ENCODE measurements at places on chromosomes 16 and 17. TPM values are rescaled to one million over a fixed set of nuclear protein-coding genes. Genes with fewer than 3 reads are reported as not detected.

PRKAR1A gene
- 88.8 TPM for total RNA-seq

SPATA32 gene
- total RNA-seq, result 0.20 TPM

KRT37 gene
- not detected for total RNA-seq

ADAMTS18 gene
- total RNA-seq, result not detected

OTOA gene
- not detected for total RNA-seq

SNX20 gene
- 26.6 TPM for total RNA-seq

CPHXL2 gene
- not detected for total RNA-seq

RAI1 gene
- 19.3 TPM for total RNA-seq

TUBG1 gene
- total RNA-seq, result 7.3 TPM

DNA sequence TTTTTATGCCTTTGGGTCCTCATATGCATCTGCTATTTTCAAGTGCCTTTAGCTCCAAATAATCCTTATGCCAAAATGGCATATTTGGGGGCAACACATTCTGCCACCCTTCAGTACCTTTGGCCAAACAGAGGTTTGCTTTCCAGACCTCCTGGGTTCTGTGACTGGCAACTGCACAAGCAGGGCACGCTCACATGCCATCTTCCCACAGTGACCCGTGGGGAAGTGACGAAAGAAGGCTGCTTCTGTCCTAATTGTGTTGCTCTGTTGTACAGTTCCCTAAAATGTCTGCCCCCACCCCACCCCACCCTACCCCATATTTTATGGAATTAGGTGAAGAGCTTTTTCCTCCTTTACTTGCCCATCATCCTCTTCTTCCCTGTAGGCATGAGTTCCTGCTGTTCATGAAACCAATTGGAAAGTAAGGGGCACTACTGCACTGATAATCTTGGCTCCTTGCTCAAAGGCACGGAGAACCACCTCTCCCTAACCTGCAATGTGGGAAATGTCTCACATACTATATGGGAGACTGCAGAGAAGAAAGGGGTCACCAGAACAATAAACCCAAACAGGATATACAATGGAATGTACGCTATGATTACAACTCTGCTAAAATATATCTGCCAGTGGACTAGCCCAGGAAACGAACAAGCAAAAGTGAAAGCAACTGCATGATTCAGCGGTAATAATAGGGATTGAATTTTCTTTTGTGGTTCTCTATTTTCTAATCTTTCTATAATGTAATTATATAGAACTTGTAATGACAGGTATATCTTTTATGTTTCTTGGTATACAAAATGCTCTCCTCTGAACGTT is 3.3 kb upstream of the SLFN12L start:
- DNase-seq, result peak; percentile 26

GRCh38 chr17:42517516-42517915 is 18.5 kb upstream of the NAGLU start:
- DNase-seq, result peak; percentile 84

DNA sequence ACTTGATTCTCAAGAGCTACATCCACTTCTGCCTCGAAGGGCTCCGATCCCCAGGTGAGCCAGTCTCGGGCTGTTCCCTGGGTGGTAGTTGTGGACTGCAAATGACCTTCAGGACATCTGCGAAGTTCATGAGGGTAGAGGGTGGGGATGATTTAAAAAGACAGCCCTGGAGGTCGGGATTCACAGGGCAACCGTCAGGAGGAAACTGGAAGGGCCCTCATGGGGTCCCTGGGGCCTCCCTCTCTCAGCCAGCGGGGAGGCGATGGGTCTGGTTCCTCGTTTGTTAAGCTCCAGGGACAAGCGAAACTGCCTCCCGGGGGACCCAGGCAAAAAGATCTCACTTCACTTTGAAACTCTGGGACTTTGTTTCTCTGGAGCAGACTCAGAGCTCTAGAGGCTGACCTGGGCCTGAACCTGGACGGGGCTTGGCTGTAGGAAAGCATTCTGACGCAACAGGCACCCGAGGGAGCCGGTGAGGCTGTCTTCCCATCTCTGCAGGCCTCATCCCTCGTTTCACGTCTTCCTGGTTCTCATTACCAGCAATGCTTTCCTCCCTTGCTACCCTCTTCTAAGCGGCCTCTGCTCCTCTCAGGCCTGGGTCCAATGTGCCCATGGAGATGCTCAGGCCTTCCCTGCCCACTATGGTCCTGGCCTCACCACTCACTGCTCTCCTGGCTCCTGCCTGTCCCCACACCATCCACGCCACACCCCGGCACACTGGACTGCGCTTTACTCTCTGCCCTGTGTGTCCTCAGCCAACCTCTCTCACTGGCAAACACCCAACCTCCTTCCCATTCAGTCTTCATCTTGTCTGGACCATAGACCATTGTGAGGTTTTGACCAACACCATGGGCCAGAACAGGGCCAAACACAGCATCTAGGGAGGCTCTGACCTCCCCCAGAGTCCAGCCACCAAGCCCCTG is 214.2 kb upstream of the TNRC6C start:
- no peak for DNase-seq

- peak; percentile 48 for DNase-seq
Measured at GRCh38 chr17:79915850-79916430, 76.7 kb upstream of the CBX4 start.

DNA sequence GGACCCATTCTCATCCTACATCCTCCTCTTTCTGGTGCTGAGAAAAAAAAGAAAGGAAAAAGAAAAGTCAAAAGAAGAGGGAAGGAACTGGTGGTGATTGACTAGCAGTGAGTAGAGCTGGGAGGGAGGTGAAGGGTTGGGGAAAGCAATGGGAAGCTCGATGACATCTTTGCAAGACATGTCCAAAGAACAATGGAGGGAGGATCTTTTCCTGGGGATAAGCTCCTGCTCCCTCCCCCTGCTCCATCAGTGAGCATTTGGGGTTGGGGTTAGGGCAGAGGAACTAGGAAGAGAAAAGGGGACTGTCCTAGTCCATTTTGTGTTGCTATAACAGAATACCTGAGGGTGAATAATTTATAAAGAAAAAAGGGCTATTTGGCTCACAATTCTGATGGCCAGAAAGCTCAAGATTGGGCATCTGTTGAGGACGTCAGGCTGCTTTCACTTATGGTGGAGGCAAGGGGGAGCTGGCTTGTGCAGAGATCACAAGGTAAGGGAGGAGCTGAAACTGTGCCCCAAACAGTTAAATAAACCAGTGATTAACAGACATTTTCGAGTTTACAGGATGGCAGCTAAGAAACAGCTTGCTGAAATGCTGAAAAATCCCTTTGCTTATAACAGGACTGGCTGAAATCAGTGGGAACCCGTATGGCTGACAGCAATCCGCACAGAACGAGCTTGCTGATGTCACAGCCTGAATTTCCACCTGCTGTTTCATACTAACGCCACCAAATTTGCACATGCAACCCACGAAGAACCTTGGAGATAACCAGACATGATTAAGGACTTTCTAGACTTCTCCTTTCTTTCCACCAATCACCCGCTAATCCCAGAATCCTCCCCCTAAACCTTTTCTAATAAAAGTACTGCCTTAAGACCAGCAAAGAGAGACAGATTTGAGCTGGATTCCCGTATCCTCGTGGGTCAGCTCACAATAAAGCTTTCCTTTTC is 1.6 kb upstream of the ODF4 start:
- no peak for DNase-seq

- no peak for DNase-seq
Measured at GRCh38 chr17:54902611-54903010, 2.0 kb downstream of the TOM1L1 start.

DNA sequence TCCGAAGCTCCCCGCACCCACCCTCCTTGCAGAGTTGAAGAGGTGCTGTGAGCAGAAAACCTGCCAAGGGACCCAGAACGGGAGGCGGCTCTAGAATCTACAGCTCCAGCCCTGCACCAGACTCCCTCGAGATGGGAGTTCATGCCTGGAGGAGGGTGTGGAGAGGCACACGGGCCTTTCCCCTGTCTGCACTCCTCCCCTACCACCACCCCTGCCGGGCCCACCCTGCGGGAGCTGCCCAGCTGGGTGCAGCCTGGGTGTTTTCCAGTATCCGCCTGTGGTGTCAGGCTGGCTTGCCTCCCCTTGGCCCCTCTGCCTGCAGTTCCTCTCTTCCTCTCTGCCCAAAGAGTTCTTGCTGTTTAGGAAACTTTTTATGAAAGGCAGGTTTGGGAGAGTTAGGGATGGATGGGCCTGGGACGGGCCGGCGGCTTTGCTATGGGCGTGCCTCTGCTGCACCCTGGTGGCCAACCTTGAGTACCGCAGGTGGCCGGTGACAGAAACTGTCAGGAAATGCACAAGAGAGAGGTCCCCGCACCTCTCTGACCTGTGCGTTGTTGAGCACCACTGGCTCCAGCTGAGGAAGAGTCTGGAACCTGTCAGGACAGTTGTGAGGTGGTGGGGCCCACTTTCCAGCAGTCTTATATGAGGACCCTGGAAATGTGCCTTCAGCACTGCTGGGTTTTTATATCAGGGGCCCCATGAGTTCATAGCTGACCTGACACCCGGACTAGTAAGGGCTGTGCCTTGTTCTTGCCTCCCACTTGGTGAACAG is 354.1 kb downstream of the SEC14L1 start:
- peak; percentile 55 for DNase-seq

GRCh38 chr16:12293017-12293618 is 316.6 kb downstream of the SNX29 start:
- DNase-seq, result no peak

GRCh38 chr17:7888184-7888920 is at the start of gene CHD3:
Gene CHD3 (plus strand): TSS chr17:7888789. CDS start chr17:7889001, 212 bp downstream.
- peak; percentile 33 for DNase-seq

GRCh38 chr16:89605186-89605970 is 8.1 kb upstream of the DPEP1 start:
- DNase-seq, result no peak

DNA sequence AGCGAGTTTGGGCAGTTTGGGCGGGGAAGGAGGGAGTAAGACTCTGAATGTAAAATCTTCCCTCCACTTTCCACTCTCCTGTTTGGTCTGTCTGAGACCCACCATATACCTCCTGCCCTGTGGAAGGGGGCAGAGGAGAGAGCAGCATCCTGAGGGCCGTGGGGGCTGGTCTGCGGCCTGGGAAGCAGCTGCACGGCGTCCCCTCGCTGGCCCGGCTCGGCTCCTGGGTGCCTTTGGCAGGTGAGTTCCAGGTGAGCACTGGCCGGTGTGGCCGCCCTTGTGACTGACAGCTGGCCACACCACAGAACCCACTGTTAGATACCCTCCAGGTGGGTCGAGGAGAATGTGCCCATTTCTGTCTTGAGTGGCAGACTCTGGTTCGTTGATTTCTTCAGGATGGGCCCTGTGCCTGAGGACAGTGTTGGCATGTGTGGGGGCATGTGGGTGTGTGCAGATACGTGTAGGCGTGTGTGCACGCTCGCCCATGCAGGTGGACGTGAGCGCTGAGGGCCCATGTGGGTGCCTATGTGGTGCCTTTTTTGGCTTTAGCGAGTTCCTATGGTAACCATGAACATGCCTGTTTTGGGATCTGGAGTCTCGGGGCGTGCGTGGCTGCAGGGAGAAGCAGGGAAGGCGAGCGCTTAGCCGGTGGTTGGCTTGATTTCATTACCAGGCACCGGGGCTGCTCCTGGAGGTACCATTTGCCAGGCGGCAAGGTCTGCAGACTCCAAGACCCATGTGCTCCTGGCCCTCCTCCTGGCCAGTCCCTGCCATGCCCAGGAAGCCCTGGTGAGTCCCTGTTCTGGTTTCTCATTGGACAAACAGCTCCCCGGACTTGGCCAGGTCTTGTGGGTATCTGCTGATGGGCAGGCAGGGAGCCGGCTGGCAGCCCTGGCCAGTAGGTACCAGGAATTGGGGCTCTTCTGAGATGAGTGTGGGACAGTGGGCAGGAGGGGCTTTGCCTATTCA is 12.4 kb downstream of the RAP1GAP2 start:
- no peak for DNase-seq

DNA sequence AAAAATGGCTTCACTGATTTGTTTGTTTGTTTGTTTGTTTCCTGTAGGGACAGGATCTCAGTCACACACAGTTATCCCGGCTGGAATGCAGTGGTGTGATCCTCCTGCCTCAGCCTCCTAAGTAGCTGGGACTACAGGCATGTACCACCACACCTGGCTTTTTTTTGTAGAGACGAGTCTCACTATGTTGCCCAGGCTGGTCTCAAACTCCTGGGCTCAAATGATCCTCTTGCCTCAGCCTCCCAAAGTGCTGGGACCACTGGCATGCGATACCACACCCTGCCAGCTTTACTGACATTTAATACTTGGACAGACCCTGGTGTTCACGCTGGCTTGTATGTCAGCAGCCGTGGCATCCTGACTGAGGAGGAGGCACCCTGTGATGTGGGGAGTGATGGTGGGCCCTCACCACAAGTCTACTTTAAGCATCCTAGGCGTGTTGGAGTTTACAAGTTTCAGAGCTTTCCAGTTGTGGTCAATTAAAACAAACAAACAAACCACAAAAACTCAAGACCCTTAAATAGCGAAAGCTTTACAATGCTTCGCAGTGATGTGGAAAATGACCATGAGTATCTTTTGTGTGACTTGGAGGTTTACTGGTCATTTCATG is 5.1 kb downstream of the ABCA3 start:
- no peak for DNase-seq

GRCh38 chr16:11391576-11391975 is 46.3 kb downstream of the RMI2 start:
- no peak for DNase-seq

DNA sequence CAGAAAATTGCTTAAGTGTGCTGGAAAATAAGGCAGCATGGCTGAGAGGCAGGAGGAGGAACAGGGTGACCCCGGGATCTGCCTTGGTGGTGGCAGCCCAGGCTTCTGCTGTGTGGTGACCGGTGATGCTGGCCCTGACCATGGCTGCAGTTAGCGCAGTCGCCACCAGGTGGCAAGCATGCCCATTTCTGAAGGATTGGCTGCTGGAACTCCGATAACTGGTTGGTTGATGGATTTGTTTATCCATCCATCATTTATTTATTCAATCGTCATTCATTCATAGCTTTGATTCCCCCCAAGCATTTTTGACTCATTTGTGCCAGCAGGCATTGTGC is 29.1 kb upstream of the ITGA3 start:
- peak; percentile 71 for DNase-seq

GRCh38 chr17:41939693-41940090 is 9.3 kb downstream of the ODAD4 start:
- DNase-seq, result no peak

GRCh38 chr17:2814481-2815341 is 18.5 kb downstream of the RAP1GAP2 start:
- DNase-seq, result peak; percentile 91

DNA sequence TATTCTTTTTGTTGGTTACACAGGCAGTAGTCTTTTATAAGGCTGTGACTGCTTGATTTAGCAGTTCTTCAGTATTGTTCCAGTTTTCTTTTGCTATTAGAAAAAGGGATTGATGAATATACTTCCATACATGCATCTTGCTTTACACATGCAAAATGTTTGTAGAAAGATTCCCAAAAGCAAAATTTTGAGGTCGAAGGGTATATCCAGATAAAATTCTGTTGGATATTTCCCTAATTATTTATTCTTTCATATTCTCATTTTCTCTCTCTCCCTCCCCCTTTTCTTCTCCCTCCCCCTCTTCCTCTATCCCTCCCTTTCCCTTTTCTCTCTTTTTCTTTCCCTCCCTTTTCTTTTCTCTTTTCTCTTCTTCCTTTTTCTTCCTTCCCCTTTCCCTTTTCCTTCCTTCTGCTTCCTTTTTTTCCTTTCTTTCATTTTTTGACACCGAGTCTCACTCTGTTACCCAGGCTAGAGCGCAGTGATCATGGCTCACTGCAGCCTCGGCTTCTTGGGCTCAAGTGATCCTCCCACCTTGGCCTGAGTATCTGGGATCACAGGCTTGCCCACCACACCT is 46.9 kb upstream of the ADCY7 start:
- no peak for DNase-seq

- DNase-seq, result no peak
Measured at GRCh38 chr17:41917192-41917591, 1.6 kb downstream of the ACLY start.
